ENCODE measurements at places on chromosomes 5 and 9. TPM values are rescaled to one million over a fixed set of nuclear protein-coding genes. Genes with fewer than 3 reads are reported as not detected.

SLC28A3 gene
- total RNA-seq = 4.0 TPM

PCDHGA7 gene
- total RNA-seq = 6.3 TPM

FRMPD1 gene
- total RNA-seq = 0.06 TPM

NREP gene
- 20.7 TPM for total RNA-seq

RASGEF1C gene
- total RNA-seq = 0.31 TPM

MIER3 gene
- 15.6 TPM for total RNA-seq

C5 gene
- 16.4 TPM for total RNA-seq

DNA sequence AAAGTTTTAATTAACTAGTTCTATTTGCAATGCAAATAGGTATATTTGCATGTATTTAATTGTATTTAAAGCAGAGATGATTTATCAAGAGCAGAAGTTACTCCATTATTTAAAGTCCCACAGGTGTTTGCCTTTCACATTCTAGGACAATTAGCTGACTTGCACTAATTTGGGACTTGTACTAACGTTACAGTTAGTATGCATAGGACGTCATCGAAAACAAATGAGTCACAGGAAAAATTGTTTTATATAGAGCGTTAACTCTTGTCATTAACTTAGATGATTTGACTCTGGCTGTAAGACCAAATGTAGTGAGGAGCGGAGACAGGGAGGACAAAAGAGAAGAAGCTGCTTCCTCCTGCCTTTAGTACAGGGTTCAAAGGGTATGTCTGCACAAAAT, 126.1 kb upstream of the IFNE start:
- no peak overlapping the region for H3K27ac ChIP-seq
- no peak for DNase-seq
- no peaks in the 10 kb centered on the region for H3K36me3 ChIP-seq
- H3K27me3 ChIP-seq = no peaks in the 10 kb centered on the region
- no peak overlapping the region for H3K4me3 ChIP-seq

GRCh38 chr9:36870960-36871359, 163.1 kb downstream of the PAX5 start:
- no peak overlapping the region for H3K4me3 ChIP-seq
- H3K27me3 ChIP-seq = no peaks in the 10 kb centered on the region
- no peaks in the 10 kb centered on the region for H3K36me3 ChIP-seq
- no peak overlapping the region for H3K27ac ChIP-seq
- H3K4me1 ChIP-seq = no peaks in the 10 kb centered on the region

DNA sequence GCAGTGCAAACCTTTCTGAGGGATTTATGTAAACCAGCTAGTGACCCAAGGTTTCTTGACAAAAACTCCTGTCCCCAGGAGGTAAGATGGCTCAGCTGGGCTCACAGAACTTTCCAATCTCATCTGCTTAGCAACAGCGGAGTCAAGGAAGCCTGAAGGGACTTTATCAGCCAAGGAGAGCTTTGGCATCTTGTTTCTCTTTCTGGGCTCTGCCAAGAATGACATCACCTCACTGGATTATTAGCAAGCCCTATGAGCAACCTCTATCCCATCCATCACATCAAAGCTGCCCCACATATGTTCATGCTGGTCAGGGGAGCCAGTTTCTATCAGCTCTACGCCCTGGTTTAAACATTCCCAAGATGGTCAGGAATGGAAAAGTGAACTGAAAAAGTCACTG, 461.3 kb downstream of the ENC1 start:
- H3K27me3 ChIP-seq = no peaks in the 10 kb centered on the region
- no peaks in the 10 kb centered on the region for H3K4me1 ChIP-seq
- H3K36me3 ChIP-seq = no peaks in the 10 kb centered on the region
- H3K4me3 ChIP-seq = no peak overlapping the region

- H3K27ac ChIP-seq = no peak overlapping the region
- no peaks in the 10 kb centered on the region for H3K36me3 ChIP-seq
- no peaks in the 10 kb centered on the region for H3K4me1 ChIP-seq
Observed at GRCh38 chr5:2695200-2695891, 56.1 kb downstream of the IRX2 start.

GRCh38 chr5:52743529-52743928, 44.2 kb upstream of the ITGA1 start:
- no peak overlapping the region for H3K27ac ChIP-seq
- no peak overlapping the region for H3K4me3 ChIP-seq
- no peak for DNase-seq

GRCh38 chr5:67163231-67163756, 33.3 kb downstream of the CD180 start:
- DNase-seq = no peak
- no peak overlapping the region for H3K27ac ChIP-seq
- no peak overlapping the region for H3K4me3 ChIP-seq
- H3K4me1 ChIP-seq = no peaks in the 10 kb centered on the region

DNA sequence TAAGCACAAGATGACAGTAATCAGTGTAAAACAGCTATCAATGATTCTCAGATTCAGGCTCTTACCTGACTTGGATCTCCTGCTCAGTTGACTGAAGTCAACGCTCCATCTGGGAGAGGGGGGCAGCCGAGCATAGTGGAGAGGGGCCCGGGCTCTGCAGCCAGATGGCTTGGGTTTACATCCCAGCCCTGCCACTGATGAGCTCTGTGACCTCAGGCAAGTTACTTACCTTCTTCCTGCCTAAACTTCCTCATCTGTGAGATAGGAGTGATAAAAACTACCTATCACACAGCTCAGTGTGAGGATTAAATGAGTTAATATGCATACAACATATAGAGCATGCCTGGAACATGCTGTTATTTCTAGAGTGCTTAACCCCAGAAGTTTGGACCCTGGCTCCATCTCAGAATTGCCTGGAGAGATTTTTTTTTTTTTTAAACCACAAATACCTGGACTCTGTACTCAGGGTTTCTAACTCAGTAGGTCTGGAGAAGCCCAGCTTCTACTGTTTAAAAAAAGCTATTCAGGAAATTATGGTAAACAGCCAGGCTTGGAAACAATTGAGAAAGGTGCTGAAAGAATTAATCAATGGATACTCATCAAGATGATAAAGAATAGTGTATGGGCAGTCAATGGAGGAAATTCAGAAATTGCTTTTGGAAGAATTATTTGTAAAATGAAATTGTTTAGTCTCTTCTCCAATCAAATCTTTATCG, 72.2 kb downstream of the ANKRD55 start:
- H3K27ac ChIP-seq = no peak overlapping the region
- H3K36me3 ChIP-seq = no peaks in the 10 kb centered on the region
- no peaks in the 10 kb centered on the region for H3K4me1 ChIP-seq
- H3K4me3 ChIP-seq = no peak overlapping the region
- H3K27me3 ChIP-seq = no peaks in the 10 kb centered on the region

DNA sequence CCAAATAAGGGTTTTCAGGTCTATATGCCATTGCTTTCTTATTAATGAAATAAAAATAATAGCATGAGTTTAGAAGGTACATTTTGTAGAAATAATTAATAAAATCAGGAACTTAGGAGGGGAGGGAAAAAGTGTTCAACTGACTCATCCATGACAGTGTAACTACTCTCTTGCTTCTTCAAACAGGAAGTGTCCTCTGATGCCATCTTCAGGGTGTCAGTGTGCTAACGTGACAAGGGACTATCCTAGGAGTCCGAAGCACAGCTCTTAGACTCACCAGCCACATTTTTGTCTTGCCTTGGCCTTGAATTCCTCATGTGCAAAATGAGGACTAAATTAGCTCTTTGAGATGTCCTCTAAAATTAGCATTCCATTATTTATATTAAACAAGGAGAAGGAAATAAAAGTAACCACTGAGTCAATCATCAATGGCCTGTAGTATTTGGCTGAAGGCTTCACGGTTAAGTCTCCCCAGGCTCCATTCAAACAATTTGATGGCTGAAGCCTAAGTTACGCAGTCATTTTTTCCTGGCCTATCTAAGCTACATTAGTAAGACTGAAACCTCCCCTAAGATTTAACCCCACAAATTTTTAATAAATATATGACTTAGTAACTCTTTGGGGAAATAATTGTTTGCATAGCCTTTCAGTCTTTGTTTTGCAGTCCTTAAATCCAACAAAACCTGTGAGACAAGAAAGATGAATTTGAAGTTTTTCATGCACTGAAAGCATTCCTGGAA, 151.1 kb downstream of the ARL15 start:
- no peak overlapping the region for H3K4me3 ChIP-seq
- H3K27me3 ChIP-seq = no peaks in the 10 kb centered on the region
- no peak for DNase-seq

DNA sequence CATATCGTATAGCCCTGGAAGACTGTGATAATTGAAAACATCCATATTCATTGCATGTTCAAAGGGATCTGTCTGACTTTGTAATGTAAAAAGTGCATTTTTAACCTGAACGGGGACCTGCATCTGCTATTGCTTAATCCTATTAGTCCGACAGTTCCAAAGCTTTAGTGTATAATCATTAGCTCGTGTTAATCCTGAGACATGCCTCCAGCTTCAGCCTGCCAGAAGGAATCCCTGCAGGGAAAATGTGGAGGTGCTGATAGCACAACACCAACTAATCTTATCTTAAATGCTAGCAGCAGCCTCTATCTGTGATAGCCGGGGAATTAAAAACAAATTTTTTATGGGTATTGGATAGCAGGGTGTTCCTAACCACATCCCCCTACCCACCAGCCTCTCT, 495.2 kb downstream of the TLE4 start:
- no peaks in the 10 kb centered on the region for H3K36me3 ChIP-seq
- no peak overlapping the region for H3K27ac ChIP-seq
- H3K4me3 ChIP-seq = no peak overlapping the region
- H3K27me3 ChIP-seq = no peaks in the 10 kb centered on the region

- no peak overlapping the region for H3K4me3 ChIP-seq
- no peak overlapping the region for H3K27ac ChIP-seq
- no peaks in the 10 kb centered on the region for H3K27me3 ChIP-seq
- DNase-seq = no peak
Observed at GRCh38 chr5:22102823-22103359, 750.3 kb downstream of the CDH12 start.

DNA sequence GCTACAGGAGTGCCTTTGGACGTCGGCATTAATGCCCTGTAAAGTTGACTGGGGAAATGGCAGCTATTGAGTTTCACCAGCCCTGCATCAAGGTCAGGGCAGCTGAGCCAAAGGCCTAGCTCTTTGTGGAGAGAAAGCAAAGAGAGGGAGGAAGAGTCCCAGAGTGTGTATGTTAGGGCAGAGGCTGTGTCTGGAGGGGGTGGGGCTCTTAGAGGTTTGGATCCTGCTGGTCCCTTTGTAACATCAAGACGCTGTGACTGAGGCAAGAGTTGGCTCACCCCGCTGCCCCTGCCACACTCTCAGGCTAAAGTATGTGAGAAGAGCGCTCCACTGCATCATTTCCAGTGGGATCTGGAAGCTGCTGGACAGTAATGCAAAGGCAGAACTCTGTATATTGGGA, 34.3 kb downstream of the TMOD1 start:
- DNase-seq = no peak
- H3K36me3 ChIP-seq = no peaks in the 10 kb centered on the region
- H3K4me3 ChIP-seq = no peak overlapping the region
- H3K27ac ChIP-seq = no peak overlapping the region
- H3K27me3 ChIP-seq = no peaks in the 10 kb centered on the region

GRCh38 chr5:143551820-143552251, 148.3 kb upstream of the NR3C1 start:
- no peaks in the 10 kb centered on the region for H3K36me3 ChIP-seq
- no peak overlapping the region for H3K27ac ChIP-seq
- H3K4me1 ChIP-seq = peaks cover 31% of the 10 kb centered on the region
- DNase-seq = peak; percentile 97

- DNase-seq = no peak
- no peak overlapping the region for H3K4me3 ChIP-seq
Observed at GRCh38 chr5:158875272-158875679, 224.4 kb downstream of the EBF1 start.

- DNase-seq = no peak
- H3K27ac ChIP-seq = no peak overlapping the region
- peaks cover 9% of the 10 kb centered on the region for H3K36me3 ChIP-seq
- peaks cover 48% of the 10 kb centered on the region for H3K4me1 ChIP-seq
Observed at GRCh38 chr5:149157330-149157729, 16.0 kb downstream of the ABLIM3 start.

DNA sequence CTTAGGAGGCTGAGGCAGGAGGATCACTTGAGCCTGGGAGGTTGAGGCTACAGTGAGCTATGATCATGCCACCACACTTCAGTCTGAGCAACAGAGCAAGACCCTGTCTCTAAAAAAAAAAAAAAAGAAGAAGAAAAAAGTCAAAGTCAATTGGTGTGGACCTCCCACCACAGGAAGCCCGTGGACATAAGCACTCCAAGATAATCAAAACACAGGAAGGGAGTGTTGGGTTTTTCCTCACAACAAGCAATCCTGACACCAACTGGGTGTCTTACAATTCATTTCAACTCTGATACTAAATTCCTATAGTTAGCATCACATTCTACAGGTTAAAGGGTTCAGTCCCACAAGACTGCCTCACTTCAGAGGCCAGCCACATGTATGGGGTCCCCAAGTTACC, 70.7 kb downstream of the PDE6A start:
- peak overlapping the region; percentile 54 for H3K27ac ChIP-seq
- no peak for DNase-seq
- no peak overlapping the region for H3K4me3 ChIP-seq

- H3K4me1 ChIP-seq = no peaks in the 10 kb centered on the region
- no peaks in the 10 kb centered on the region for H3K27me3 ChIP-seq
- H3K36me3 ChIP-seq = no peaks in the 10 kb centered on the region
- no peak for DNase-seq
- no peak overlapping the region for H3K4me3 ChIP-seq
- H3K27ac ChIP-seq = no peak overlapping the region
Observed at GRCh38 chr5:95631255-95631958, 11.5 kb downstream of the GPR150 start.

GRCh38 chr9:128214571-128215490, 11.7 kb downstream of the DNM1 start:
- no peak overlapping the region for H3K4me3 ChIP-seq
- no peaks in the 10 kb centered on the region for H3K36me3 ChIP-seq
- no peak for DNase-seq
- H3K4me1 ChIP-seq = no peaks in the 10 kb centered on the region

DNA sequence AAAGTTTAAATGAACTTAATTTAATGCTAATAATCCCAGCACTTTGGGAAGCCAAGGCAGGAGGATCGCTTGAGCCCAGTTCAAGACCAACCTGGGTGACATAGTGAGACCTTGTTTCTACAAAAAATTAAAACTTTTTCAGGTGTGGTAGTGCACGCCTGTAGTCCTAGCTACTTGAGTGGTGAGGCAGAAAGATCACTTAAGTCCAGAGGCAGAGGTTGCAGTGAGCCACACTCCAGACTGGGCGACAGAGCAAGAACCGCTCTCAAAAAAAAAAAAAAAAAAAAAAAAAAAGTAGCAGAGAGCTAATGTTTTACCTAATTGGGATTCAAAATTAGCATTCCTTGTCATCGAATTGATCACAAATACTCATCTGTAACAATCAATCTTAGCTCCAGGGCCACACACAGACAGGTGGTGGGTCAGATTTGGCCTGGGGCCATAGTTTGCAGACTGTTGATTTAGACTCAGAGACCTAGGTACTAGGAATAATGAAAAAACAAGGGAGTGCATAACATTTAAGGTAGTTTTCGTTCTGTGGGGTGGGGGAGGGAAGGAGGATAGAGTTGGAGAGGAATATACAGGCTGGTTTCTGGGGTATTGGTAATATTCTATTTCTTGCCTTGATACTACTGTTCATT, 21.4 kb downstream of the HSDL2 start:
- no peak for DNase-seq
- peaks cover 6% of the 10 kb centered on the region for H3K36me3 ChIP-seq
- no peak overlapping the region for H3K4me3 ChIP-seq
- H3K27ac ChIP-seq = no peak overlapping the region
- no peaks in the 10 kb centered on the region for H3K4me1 ChIP-seq
- no peaks in the 10 kb centered on the region for H3K27me3 ChIP-seq

Data from lung (tissue), 17 donors.